ENCODE measurements at places on chromosomes 3 and 15.

- DNase-seq, result no peak
These were observed 130.8 kb downstream of the GHSR start for GRCh38 chr3:172317481-172317880.

GRCh38 chr3:194757647-194758061 is 72.0 kb downstream of the FAM43A start:
- DNase-seq, result peak; percentile 8

DNA sequence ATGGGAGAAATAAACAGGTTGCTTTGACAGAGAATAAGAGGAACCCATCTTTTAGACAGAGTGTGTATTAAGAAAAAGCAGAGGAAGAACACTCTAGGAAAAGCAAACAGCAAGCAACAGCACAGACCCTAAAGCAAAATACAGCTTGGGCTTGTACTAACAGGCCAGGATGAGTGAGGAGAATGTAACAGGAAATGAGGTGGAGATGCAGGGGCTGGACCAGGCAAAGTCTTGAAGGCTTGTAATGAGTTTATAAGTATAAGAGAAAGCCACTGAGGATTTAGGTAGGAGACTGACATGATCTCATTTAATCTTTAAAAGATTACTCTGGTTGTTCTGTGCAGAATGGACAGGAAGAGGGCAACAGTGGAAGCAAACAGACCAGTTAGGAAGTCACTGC is 4.9 kb downstream of the UBR1 start:
- no peak for DNase-seq

DNA sequence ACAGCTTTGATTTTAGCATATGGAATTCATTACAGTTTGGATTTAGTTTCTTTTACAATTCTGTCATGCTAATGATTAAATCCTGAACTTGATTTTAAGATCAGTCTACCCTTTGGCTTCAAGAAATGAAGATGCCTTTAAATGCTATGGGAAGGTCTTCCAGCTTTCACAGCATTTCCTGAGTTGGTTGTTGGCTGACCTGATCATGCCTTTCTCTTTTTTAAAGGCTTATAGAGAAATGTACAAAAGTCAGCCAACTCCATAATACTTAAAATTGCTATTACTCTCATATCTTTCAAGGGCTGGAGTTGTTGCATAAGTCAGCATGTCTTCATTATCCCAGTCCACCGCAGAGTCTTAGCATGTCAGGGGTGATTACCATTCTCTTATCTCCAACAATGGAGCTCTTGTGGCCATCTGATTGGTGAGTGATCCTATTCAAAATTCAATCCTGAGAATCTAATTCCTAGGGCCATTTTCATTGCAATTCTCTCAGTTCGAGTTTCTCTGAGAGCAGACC is 123.8 kb downstream of the GMNC start:
- peak; percentile 1 for DNase-seq

- no peak for DNase-seq
These were observed 519.0 kb upstream of the PROK2 start for GRCh38 chr3:72303926-72304325.

- no peak for DNase-seq
These were observed 178.3 kb downstream of the KBTBD8 start for GRCh38 chr3:67176396-67176795.
